ENCODE measurements at places on chromosomes 2 and 18. TPM values are rescaled to one million over a fixed set of nuclear protein-coding genes. Genes with fewer than 3 reads are reported as not detected.

Gene METTL8
- total RNA-seq = 34.3 TPM

Gene CERKL
- total RNA-seq = 2.2 TPM

Gene AQP12B
- not detected for total RNA-seq

DNA sequence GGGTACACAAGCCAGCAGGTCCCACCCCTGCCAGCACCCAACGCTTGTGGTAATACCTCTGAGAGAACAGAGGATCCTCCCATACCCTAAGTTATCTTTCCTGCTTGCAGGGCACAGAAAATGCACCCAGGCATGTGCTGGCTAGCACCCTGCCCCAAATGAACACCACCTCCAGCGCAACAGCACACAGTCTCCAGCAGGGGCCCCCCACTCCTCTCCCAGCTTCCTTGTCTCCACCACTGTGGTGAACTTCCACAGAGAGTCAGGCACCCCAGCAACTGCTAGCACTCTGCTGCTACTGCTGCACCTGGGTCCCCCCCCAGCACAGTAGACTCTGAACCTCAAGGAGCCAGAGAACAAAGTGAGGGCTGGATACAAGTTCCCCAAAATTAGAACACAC is 216.8 kb upstream of the CNTNAP5 start:
- no peak for DNase-seq

GRCh38 chr2:43262951-43263350 is 36.5 kb upstream of the ZFP36L2 start:
- no peak for DNase-seq

- DNase-seq = peak; percentile 9
Observed at GRCh38 chr2:1739961-1740715, 4.2 kb downstream of the PXDN start.

DNA sequence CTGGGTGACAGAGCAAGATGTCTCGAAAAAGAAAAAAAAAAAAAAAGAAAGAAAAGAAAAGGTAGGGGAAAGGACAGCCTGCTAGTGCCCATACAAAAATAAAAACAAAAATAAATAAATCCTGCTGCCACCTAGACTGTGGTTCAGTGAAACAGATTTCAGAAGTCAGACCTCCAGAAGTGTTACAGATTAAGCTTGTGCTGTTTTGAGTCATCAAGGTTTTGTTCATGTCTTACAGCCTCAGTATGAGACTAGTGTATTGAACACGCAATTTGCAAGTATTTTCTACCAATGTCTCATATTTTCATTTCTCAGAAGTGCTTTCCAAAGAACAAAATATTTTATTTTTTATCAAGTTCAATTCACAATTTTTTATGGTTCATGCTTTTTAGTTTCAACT is 720.4 kb upstream of the GYPC start:
- DNase-seq = no peak
